ENCODE measurements at places on chromosomes 16 and 17. TPM values are rescaled to one million over a fixed set of nuclear protein-coding genes. Genes with fewer than 3 reads are reported as not detected.
A peak's percentile ranks its signal among the peaks of the same experiment; 100 is the strongest.

The TMEM132E gene
- not detected for total RNA-seq

The SPATA22 gene
- total RNA-seq = 0.17 TPM

The PPY gene
- total RNA-seq = not detected

The CTF1 gene
- total RNA-seq = 1.8 TPM

The CHST5 gene
- not detected for total RNA-seq

The PRSS33 gene
- total RNA-seq = not detected

The RNF222 gene
- total RNA-seq = not detected

The CDYL2 gene
- total RNA-seq = 2.1 TPM

The CPNE7 gene
- total RNA-seq = 53.0 TPM

DNA sequence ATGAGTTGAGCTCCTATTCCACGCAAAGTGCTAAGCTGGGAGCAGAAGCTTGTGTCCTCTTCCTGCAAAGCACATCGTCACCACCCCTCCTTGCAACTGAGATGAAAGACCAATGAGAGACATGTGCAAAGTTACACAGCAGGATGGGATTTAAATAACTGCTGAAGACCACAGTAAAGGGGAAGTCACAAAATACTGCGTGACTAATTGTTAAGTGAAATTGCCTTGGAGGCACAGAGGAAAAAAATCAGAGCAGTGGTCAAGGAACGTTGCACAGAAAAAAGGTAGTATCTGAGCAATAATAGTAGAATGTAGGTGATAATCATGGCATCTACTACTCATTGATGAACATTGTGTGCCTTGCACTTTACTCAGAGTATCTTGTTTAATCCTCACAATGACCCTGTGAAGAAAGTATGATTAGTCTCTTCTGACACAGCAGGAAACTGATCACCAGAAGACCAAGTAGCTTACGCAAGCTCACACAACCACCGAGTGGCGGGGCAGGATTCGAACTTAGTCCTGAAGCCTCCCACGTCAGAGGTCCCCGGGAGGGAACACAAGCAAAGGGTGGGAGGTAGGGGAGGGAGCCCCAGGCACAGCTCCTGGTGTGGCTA is 15.4 kb upstream of the MYO18A start:
- no peak for DNase-seq

- DNase-seq = peak; percentile 38
These were observed 166.3 kb downstream of the MSI2 start for GRCh38 chr17:57422574-57423164.

- no peak for DNase-seq
These were observed 18.8 kb upstream of the ASGR2 start for GRCh38 chr17:7133424-7133823.

DNA sequence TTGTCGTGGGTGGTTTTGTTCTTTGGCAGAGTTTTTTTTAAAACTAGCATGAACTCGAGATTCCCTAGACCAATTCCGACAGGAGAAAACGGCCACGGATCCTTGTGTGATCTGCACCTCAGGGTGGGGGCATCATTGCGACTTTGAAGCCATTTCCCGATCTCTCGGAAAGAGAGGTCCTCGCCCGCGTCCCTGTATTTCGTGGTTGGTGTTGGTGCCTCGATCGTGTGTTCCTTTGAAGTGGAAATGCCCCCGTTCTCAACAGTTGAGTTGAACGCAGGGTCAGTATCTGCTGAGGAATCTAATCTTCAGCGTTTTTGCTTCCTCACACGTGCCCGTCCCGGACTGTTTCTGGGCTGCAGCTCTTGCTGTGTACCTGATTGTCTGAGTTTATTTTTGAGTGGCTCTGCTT is 1.1 kb downstream of the CRAMP1 start:
- no peak for DNase-seq

GRCh38 chr17:67490471-67490870 is 113.4 kb downstream of the PITPNC1 start:
- no peak for DNase-seq

GRCh38 chr17:46141645-46142044 is 51.6 kb downstream of the KANSL1 start:
- DNase-seq = no peak

GRCh38 chr17:57665696-57666095 is 79.4 kb downstream of the CCDC182 start:
- DNase-seq = no peak

DNA sequence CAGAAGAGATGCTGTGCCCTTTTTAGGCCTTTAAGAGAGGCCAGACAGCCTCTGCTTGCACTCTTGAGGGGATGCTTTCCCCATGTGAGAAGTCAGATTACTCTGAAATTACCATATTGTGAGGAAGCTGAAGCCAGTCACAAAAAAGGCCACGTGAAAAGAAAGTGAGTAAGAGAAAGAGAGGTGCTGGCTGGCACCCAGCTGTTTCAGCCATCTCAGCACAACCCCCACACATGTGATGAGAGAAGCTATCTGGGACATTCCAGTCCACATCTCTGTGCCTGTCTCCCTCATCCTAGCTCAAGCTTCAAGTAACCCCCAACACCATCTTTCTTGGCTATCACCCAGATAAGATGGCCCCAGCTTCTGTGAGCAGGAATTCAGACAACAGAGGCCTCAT is 131.4 kb downstream of the HS3ST2 start:
- no peak for DNase-seq

DNA sequence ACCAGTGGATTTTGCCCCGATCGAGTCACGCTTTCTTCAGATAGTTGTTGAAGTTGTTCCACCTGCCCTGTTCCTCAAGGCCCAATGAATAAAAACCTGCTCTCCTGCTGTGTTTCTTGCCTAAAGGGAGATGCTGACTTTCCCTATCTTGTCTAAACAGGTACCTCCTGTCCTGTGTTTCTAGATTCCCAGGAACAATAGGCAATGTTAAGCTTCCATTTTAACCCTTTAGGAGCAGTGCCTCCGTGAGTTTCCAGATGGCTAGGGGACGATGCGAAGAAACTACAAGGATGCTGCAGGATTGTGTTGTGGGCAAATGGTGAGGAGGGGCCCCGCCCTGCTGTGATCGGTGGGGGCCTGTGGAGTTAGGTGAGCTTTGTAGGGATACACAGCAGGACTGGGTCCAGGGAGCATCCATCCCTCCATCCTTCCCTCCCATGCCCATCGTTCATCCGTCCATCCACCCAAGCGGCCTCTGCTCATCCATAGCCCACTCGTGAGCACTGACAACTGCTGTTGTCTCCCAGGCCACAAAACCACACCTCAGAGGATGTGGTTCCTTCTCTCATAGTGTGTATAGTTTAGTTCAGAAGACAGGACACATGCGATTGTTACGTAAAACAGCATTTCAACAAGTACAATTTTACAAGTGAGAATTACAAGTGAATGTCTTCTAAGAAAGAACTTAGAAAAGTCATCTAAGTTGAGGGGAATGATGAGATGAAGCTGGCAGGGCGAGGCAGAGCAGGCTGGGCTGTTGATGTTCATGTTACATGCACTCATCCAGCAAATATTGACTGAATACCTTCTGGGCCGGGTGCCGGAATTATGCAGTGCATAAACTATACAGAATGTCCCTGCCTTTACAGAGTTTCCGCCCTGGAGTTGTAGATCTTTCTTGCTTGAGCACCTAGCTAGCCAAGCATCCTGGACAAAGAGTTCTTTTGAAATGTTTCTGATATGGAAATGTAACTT is 5.2 kb downstream of the ARSG start:
- no peak for DNase-seq

DNA sequence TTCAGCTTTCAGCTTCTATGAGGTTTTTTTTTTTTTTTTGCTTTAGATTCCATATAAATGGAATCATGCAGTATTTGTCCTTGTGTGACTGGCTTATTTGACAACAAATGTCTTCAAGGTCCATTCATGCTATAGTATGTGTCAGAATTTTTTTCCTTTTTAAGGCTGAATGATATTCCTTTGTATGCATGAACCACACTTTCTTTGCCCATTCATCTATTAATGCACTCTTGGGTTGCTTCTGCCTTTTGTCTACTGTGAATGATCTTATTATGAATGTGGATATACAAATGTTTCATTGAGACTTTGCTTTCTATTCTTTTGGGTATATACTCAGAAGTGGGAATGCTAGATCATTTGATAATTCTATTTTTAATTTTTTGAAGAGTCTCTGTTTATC is 27.0 kb upstream of the LRRC75A start:
- no peak for DNase-seq

DNA sequence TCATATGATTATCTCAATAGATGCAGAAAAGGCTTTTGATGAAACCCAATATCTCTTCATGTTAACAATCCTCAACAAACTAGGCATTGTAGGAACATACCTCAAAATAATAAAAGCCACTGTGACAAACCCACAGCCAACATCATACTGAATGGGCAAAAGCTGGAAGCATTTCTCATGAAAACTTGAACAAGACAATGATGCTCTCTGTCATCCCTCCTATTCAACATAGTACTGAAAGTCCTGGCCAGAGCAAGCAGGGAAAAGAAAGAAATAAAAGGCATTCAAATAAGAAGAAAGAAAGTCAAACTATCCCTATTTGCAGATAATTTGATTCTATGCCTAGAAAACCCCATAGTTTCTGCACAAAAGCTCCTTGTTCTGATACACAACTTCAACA is 999.2 kb upstream of the GOT2 start:
- no peak for DNase-seq

DNA sequence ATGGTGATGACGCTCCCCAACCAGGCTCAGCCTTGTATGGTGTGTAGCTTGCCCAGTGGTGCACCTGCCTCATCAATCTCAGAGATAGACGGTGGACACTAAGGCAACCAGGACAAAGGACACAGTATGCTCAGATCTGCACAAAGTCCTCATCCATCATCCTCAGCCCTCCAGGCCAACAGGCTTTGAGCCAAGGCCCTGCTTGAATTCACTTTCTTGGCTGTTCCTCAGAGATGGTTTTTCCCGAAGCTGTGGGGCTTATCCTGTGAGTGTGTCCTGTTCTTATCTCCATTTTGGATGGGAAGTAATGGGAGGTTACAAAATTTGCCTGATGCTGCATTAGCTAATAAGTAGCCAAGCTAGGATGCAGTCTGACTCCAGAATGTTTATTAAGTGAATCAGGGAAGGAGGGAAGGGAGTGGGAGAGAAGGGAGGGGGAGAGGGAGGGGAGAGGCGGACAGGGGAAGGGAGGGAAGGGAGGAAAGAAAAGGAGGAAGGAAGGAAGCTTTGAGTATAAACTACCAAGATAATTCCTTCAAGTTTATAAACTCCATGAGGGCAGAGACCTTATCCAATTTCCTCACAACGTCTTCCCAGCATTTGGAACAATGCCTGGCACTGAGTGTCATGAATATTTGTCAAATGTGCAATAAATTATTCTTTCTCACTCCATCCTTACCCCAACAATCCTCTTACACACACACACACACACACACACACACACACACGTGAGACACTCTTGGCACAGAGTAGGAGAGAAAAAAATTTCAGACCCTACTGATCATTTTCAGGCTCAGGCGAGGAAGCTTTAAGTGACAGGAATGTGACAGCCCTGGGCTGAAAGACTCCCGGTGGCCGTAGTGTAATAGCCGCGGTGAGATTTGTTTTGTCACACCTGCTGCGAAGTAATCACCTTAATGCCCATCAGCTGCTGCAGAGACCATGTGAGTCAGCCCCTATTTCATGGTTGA is 84.3 kb downstream of the BMERB1 start:
- DNase-seq = peak; percentile 82

DNA sequence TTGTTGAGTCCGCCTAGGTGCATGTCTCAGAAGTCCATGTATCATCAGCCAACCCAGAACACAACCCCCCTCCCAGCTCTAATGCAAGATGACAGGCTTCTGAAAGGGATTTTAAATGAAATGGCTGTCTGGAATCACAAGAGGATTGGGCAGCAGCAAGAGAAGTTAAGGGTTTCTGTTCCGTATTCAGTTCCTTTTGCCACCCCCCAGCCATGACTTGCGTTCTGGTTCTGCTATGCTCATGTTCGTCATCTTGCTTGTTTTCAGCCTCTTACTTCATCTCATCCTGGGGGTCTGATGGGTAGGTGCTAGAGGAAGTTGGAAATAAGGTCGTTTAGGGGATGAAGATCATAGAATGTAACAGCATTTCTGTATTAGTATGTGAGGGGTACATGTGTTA is 12.0 kb downstream of the MINK1 start:
- no peak for DNase-seq

GRCh38 chr16:15775663-15776304 is 81.0 kb downstream of the MYH11 start:
- no peak for DNase-seq

DNA sequence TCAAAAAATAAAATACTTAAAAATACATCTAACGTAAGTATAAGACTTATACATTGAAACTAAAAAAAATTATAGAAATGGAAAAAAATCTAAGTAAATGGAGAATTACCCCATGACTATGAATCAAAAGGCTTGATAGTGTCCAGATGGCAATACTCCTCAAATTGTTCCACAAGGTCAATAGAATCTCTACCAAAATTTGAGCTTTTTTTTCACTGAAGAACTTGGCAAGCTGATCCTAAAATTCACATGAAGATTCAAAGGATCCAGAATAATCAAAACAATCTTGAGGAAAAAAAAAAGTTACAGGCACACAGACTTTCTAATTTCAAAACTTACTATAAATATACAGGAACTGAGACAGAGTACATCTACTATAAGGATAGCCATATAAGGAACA is 448.4 kb upstream of the CDH11 start:
- no peak for DNase-seq

- DNase-seq = no peak
These were observed 54.7 kb upstream of the SDK2 start for GRCh38 chr17:73698966-73699365.

Data from fibroblast of lung (primary cell).